ENCODE measurements at places on chromosomes 7 and 10. TPM values are rescaled to one million over a fixed set of nuclear protein-coding genes. Genes with fewer than 3 reads are reported as not detected.

DNA sequence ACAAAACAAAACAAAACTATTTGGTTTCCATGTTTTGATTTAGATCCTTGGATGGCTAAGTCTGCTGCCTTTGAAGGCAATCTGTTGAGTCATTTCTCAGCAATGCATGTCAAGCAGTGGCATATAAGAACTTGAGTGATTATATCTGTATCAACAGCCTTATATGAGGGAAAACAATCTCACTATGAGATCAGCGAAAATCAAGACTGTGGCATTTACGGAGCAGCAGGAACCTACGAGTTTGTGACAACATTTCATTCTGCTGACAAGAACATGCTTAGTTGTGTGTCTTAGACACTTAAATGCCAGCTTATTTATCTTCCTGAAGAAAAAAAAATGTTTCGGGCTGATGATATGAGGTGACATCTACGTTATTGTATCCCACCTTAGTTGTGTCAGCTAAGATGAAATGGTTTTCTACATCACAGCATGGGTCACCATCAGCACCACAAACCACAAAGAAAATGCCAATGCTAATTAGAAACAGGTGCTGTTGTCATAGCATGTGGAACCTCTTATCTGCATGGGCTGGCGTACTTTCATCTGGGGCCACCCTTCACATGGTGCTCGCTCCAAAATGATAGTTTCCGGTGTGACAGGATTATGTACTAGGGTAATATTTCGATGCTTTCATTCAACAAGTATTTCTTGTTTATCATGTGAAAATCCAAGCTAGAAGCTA, 1085.5 kb downstream of the SORCS1 start:
- no peaks in the 10 kb centered on the region for H3K36me3 ChIP-seq
- H3K27ac ChIP-seq: no peak overlapping the region
- H3K27me3 ChIP-seq: no peaks in the 10 kb centered on the region
- DNase-seq: peak; percentile 22
- H3K4me1 ChIP-seq: no peaks in the 10 kb centered on the region

- no peak overlapping the region for H3K27ac ChIP-seq
- no peak for DNase-seq
- H3K4me3 ChIP-seq: no peak overlapping the region
- no peaks in the 10 kb centered on the region for H3K27me3 ChIP-seq
Observed at GRCh38 chr7:54080971-54081370, 461.2 kb upstream of the VSTM2A start.

GRCh38 chr10:127907411-127908105, 655 bp downstream of the PTPRE start:
- DNase-seq: no peak
- no peak overlapping the region for H3K27ac ChIP-seq
- H3K36me3 ChIP-seq: no peaks in the 10 kb centered on the region
- peaks cover 7% of the 10 kb centered on the region for H3K27me3 ChIP-seq

Gene SP4
- total RNA-seq: 9.1 TPM

Gene HKDC1
- 0.79 TPM for total RNA-seq
